ENCODE measurements at places on chromosomes 3 and 15. TPM values are rescaled to one million over a fixed set of nuclear protein-coding genes. Genes with fewer than 3 reads are reported as not detected.

GRCh38 chr3:66073464-66074141 lies 34.9 kb upstream of the MAGI1 start:
- no peak overlapping the region for H3K27ac ChIP-seq
- peaks cover 4% of the 10 kb centered on the region for H3K36me3 ChIP-seq
- H3K4me3 ChIP-seq: no peak overlapping the region

DNA sequence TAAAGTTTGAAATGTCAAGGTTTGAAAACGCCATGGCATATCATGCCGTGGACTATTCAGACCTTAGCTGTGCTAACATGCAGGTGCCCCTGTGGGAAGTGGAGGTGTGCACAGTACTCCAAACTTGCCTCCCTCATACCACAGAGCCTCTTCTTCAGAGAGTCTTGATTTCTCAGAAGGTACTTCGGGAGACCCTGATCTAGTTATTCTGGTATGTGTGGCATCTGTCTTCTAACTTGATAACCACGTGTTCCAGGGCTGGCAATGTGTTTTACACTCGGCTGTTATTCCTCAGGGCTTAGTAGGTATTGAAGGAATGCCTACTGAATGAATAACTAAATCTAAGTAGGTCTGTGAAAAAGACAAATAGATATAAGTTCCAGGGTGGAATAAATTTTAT lies 309.9 kb downstream of the CLSTN2 start:
- H3K27ac ChIP-seq: no peak overlapping the region
- no peak overlapping the region for H3K4me3 ChIP-seq
- H3K4me1 ChIP-seq: peaks cover 6% of the 10 kb centered on the region
- no peak for DNase-seq

The OSTN gene
- 3.8 TPM for total RNA-seq

GRCh38 chr3:139358841-139359562 lies 15.2 kb downstream of the MRPS22 start:
- no peak for DNase-seq
- no peaks in the 10 kb centered on the region for H3K36me3 ChIP-seq
- no peak overlapping the region for H3K27ac ChIP-seq
- peaks cover 6% of the 10 kb centered on the region for H3K4me1 ChIP-seq

DNA sequence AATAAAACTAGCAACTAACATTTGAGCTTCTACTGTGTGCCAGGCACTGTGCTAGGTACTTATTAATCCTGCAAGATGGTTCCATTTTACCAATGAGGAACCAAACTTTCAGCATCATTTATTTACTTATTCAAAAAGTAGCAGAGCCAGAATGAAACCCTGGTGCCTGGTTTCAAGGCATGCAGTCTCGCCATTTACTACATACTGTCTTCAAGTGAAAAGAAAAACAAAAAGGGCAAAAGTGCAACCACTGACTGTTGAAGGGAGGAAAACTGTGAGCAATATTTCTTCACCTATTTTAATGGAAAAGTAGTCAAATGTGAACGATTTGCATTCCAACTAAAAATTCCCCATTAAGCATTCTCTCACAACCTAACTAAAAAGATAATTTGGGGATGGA lies 8.7 kb downstream of the DCUN1D1 start:
- no peak overlapping the region for H3K4me3 ChIP-seq
- DNase-seq: no peak
- no peaks in the 10 kb centered on the region for H3K36me3 ChIP-seq
- peaks cover 2% of the 10 kb centered on the region for H3K4me1 ChIP-seq

GRCh38 chr15:78757636-78757905 lies 53.7 kb downstream of the ADAMTS7 start:
- peaks cover 16% of the 10 kb centered on the region for H3K27me3 ChIP-seq
- no peak for DNase-seq
- H3K4me3 ChIP-seq: peak overlapping the region; percentile 30
- H3K27ac ChIP-seq: peak overlapping the region; percentile 48

Measured in glutamatergic neuron (in vitro differentiated cells).